Fibroblast of skin of scalp (primary cell): ENCODE measurements at places on chromosomes 2 and 18.
A peak's percentile ranks its signal among the peaks of the same experiment; 100 is the strongest.

DNA sequence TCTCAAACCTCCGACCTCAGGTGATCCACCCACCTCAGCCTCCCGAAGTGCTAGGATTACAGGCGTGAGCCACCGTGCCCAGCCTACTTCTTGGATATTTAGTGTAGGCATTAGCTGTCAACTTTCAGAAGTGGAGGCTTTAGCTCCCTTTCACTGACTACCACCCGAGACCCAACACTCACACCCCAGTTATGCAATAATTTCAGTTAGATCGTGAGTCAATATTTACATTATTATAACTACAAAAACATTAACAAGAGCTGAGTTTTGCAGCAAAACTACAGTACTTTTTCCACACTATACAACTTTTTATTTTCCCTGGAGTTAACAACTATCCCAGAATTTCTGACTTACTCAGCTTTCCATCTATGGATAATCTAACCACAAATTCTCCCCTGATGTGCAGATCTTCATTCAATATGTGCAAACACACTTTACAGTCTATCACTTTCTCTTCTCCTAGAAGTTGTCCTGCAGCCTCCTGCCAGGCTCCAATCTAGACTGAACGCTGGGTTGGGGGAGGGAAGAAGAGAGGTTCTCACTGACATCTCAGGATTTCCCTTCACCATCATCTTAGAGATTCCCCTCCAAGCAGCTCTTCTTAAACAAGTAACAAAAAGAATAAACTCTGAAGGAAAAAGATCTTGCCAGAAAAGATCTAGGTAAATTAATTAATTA is 10.1 kb downstream of the TBC1D8 start:
- DNase-seq = peak; percentile 17

DNA sequence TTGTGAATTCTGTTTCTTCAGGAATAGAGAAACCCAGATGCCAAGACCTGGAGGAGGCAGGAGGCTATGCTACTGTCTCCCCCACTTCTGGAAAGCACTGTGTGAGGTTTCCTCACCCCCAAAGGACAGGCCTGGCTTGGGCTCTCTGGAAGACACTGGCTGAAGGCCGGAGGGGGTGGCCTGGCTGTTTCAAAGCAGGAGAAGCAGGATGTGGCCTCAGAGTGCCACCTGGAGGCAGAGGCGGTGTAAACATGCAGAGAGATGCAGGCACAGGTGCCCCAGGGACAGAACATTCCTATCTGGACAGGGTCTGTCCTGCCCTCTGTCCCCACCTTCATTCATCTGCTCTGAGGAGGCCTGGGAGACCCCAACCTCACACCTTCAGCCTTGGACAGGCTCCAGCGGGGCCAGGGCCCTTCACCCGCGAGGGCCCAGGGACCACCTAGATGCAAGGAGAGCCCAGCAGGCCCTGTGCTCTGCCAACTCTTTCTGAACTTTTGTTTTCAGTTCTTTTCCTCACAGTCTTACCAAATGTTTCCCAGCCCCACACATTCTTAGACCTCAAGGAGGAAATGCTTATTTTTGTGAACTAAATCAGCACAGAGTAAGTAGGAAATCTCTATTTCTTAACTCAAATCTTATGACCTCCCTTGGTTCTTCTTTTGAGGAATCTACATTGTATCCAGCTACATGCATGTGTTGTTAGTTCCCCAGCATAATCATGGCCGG is 79.2 kb downstream of the LONRF2 start:
- peak; percentile 73 for DNase-seq

GRCh38 chr2:223093436-223094241 is 41.6 kb downstream of the KCNE4 start:
- peak; percentile 96 for DNase-seq

DNA sequence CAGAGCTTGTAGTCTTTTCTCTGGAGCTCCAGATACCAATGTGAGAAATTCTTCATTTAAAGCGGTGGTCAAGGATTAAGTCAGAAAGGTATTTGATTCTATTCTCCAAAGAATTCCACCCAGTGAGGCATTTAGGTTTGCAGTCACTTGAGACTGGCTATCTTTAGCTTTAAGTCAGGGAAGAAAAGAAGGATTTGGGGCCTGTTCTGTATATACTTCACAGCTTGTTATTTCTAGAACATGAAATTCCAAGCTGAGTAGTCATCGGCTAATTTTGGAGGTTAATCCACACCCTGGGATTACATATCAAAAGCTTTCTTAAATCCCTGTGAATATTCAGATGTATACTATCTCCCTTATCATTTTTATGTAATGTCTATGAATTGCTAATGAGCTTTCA is 39.4 kb downstream of the MYOM1 start:
- peak; percentile 71 for DNase-seq

- DNase-seq = no peak
Observed at GRCh38 chr2:71603851-71604725, 150.7 kb downstream of the DYSF start.

DNA sequence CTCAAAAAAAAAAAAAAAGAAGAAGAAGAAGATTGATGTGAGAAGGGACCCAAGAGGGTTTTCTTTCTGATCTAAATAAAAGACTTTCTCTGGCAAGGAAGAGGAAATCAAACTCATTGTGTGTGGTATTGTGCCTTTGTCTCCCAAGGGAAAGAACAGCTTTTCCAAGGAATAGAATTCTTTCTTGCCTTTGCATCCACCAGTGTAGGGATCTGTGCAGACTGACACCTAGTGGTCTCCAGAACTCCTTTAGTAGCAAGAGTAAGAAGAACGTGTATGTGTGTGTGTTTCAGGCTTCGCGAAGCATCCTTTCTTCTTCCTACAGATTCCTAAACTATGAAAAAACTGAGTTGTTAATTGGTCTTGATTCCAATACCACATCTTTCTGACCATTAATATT is 33.5 kb upstream of the CRIM1 start:
- peak; percentile 70 for DNase-seq

DNA sequence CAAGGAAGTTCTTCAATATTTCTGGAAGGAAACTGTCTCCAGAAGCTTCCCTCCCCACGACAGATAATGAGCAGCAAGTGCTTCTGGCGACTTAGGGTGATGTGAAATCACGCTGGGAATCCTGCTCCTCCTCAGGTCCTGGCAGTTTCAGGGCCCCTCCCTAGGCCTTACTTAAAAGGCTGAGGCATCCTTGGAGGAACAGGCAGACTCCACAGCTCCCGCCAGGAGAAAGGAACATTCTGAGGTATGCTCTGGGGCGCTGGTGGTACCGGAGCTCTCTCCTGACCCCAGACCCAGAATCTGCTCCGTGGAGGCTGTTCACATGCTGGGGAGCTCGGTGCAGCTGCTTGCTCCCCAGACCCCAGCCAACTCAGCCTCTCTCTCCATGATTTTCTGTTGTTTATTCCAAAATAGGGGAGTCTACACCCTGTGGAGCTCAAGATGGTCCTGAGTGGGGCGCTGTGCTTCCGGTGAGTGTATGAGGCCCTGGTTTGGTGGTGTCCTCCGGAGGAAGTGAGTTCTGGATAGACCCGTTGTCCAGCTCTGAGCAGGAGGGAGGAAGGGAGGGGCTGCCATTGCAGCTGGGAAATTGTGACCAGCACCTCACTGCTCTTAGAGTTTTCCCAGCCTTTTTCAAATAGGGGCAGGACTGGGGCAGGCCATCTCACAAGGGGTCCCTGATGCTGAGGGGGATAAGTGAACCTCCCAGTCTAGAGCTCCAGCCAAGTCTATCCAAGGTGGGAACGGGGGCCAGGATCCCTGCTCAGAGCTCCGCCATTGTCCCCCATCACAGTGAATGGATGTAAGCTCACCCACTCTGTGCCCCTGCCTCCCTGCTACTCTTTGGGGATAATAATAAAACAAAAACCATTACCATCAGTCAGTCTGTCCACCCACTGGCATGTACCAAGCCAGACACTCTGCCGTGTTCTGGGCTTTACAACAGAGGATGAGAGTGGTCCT is at the start of gene IL36RN:
TSS of gene IL36RN (plus strand) at position 201 of the 963 bp plus-strand sequence. CDS start at position 442, 241 bp downstream.
- DNase-seq = no peak

- DNase-seq = peak; percentile 93
Observed at GRCh38 chr2:85445316-85446295, 27.1 kb downstream of the SH2D6 start.

DNA sequence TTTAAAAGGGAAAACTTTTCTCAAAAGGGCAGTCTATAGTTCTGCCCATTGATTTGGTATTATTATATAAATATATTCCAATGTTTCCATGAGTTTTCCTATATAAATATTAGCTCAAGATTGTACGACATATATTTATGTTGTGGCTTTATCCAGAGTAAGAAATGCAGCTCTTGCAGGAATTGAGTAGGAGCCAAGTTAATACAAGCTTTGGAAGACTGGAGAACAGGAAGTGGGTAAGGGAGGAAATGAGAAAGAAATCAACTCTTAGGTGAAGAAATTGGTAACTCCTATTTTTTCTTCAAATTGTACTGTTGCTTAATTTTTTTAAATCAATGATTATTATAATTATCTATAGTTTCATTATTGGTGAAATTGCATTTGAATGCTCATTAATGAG is 105.4 kb upstream of the FAM117B start:
- peak; percentile 69 for DNase-seq

- DNase-seq = peak; percentile 50
Observed at GRCh38 chr18:49814147-49814499, 790 bp upstream of the ACAA2 start.

GRCh38 chr2:199811346-199811745 is 39.6 kb downstream of the FTCDNL1 start:
- peak; percentile 9 for DNase-seq

DNA sequence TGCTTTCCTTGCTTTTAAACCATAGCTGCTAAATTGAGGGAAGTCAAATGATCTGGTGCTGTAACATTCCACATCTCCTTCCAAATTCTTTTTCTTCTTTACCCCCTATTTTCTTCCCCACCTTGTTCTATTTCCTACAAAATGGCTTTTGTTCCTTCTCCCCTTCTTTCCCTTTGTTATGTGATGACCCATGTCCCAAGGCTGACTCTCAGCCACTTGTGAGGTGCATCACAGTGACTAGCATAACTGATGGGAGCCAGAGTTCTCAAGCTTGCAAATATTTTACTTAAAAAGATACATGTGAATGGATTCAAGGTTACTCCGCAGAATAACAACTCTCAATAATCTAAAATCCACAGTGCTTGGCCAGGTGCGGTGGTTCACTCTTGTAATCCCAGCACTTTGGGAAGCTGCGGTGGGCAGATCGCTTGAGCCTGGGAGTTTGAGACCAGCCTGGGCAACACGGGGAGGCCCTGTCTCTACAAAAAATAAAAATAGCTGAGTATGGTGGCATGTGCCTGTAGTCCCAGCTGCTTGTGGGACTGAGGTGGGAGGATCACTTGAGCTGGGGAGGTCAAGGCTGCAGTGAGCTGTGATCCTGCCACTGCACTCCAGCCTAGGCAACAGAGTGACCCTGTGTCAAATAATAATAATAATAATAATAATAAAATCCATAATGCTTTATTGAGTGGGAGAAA is 100.1 kb upstream of the CERS6 start:
- DNase-seq = no peak

DNA sequence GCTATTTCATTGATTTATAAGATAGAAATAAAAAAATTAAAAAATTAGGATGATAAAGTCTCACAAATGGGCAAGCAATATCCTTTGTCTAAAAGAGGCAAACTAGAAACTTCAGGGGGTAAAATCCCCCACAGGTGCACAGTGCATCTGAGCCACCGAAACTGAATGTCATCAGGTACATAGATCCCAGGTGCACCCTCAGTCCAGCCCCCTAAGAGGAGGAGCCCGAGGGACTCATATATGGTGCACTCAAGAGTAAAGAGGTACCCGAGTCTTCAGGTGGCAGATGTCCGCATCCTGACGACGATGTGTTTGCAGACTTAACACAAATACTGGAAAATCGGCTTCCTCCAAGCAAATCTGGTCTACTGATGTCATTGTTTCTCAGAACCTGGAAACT is 11.3 kb downstream of the QPCT start:
- no peak for DNase-seq

- no peak for DNase-seq
Observed at GRCh38 chr2:146633159-146633558, 1211.7 kb upstream of the ACVR2A start.
